ENCODE measurements at places on chromosomes 5 and 9.
A peak's percentile ranks its signal among the peaks of the same experiment; 100 is the strongest.

- DNase-seq = no peak
Observed at GRCh38 chr5:138974227-138975063, 99.3 kb upstream of the LRRTM2 start.

GRCh38 chr5:122605236-122605635 lies 169.6 kb upstream of the SNX2 start:
- DNase-seq = no peak

- DNase-seq = peak; percentile 88
Observed at GRCh38 chr5:141560725-141561483, 57.9 kb downstream of the DIAPH1 start.

DNA sequence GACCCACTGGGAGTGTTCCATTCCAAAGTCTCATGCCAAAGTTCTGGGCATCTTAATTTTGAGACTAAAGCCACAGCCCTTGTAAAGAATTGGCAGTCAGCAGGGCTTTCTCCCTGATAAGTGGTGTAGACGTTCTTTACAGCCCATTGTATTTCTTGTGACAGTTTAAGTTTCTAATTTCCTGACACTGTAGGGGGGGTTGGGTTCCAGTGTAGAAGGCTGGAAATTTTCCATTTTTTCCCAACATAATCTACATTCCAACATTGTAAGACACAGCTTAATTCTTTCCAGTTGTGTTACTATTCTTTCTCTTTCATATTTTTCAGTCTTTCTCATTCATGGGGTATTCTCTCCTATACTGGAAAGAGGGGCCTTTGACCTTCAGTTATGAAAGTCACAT lies 121.1 kb downstream of the FBXL7 start:
- peak; percentile 53 for DNase-seq

DNA sequence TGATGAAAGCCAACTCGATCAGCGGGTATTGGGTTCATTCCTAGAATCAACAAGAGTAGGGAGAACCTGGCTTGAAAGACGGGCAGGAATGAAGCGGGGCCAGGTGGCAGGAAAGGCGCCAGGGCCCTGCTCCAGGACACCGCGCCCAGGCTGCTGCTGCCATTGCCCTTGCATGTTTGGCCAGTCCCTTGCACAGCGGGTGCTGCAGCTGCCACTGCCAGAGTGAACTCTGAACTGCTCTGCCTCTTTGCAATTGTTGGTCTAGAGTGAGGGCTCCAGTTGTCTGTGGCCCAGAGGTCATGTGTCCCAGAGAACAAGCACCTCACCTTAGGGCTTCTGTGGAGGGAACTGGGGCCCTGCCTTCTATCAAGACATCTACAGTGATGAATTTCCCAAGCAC lies 24.0 kb upstream of the CARTPT start:
- DNase-seq = no peak

GRCh38 chr5:175921061-175921730 lies 46.9 kb downstream of the THOC3 start:
- DNase-seq = no peak

DNA sequence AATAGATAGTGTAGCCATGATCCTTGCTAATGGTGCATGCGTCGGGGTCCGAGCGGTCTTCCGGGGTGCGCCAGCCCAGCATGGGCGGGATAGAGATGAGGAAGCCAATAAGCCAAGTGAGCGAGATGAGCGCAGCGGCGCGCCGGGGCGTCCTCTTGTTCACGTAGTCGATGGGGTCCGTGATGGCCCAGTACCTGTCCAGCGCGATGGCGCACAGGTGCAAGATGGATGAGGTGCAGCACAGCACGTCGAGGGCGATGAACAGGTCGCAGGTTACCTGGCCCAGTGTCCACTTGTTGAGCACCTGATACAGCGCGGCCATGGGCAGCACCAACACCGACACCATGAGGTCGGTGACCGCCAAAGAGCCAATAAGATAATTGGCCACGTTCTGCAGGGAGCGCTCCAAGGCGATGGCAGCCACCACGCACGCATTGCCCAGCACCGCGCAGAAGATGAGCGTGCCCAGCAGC lies 1.1 kb downstream of the HTR1A start:
- DNase-seq = no peak

DNA sequence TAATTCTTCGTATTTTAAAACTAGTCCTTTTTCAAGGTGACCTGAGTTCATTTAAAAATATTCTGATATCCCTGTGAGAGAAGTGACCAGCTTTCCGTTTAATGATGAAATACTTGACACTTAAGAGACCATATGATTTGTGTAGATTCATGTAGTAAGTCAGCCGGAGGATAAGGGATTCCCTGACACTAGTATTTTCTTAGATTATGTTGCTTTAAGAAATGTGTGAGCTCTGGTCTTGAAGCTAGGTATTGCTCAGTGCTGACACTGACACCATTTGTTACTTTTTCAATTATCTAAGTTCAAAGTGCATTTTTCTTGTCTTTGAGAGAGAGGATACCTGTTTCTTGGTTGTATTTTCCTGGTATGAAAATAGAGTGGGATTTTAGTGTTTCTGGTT lies 4.2 kb downstream of the NIPBL start:
- DNase-seq = no peak

DNA sequence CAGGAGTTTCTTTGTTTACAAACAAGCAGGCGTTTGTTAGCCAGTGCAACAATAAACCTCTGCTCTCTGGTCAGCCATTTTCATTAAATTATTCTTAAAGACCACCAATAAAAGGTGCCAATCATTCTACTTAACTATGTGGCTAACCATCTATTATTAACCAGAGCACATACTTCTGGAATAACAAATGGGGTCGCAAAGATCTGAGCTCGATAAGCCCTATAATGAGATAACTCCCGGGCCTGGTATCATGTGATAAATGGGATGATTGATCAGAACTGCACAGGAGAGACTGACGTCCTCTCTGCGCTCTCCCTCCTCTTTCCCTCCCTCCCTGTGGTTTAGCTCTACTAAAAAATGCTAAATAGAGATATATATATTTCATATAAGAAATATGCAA lies 488.2 kb downstream of the NTRK2 start:
- no peak for DNase-seq

- no peak for DNase-seq
Observed at GRCh38 chr5:105168806-105169205, 1606.2 kb upstream of the NUDT12 start.

DNA sequence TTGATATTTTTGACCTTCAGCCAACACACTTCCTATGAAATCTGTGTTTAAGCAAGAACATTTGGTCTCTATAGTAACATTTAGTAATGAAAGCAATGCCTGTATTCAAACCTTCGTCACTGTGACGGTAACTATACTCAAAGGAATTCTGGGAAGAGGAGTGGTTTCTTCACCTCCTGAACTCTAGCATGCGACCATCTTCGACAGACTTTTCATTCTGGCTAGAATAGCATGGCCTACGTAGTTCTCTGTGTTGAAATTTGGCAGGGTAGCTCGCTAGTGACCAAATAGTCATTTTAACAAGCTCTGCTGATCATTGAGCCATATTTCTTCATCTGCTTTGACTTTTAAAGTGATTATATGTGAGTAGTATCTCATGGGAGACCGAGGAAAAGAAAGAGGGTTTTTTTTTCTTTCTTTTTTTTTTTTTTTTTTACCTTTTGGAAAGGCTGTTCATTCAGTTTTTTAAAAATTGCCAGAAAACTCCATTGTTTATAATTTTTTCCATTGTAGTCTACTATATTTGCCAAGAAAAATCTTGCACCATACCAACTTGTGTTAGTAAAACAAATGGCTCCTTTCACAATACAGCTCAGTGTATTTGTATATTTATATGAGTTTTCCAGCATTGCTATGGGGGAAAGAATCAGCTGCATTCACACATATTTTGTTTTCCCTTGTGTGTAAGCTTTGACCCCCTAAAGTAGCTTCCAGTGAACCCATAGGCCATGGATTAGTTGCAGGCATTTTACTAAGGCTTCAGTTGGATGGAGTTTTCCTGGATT lies 166.8 kb downstream of the NNT start:
- peak; percentile 35 for DNase-seq

- DNase-seq = peak; percentile 6
Observed at GRCh38 chr5:126544087-126544740, 50.8 kb downstream of the ALDH7A1 start.

DNA sequence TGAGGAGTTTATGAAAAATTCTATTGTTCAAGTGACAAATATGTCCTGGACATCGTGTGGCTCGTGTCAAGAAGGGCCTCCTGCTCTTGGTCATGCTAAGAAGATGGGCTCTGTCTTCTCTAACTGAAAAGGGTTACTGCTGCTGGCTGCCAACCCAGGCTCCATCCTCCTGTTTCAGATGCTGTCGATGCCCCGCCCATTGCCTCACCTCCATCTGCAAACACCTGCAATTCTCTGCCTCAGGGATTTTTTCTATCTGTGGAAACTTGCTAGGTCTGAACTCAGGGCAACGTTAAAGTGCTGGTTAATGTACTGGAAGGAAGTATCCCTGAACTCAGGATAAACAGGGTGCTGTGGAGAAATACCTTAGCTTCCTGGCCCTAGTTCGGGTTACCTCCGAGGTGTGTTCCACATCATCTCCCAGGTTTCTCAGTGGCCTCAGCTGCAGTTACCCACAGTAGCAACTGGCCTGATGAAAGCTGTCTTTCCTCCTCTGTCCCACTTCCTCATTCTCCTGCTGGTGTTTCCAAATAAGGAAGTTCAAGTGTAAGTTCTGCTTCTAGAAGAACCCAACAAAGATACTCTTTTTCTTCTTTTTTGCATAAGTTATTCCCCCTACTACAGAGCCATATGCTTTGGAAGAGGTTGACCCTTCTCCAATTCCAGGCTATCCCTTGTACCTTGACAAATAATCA lies 151.7 kb upstream of the SMIM23 start:
- no peak for DNase-seq

GRCh38 chr5:124760608-124761007 lies 14.2 kb upstream of the ZNF608 start:
- no peak for DNase-seq

DNA sequence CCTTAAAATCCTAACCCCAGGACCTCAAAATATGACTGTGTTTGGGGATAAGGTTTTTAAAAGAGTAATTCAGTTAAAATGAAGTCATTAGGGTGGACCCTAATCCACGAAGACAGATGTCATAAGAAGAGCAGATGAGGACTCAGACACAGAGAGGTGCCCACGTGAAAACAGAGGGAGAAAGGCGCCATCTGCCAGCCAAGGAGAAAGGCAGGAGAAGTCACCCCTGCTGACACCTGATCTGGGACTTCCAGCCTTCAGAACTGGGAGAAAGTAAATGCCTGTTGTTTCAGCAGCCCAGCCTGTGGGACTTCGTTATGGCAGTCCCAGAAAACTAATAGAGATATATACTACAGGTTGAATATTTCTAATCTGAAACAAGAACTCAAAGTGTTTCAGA lies 67.4 kb downstream of the ROR2 start:
- no peak for DNase-seq

DNA sequence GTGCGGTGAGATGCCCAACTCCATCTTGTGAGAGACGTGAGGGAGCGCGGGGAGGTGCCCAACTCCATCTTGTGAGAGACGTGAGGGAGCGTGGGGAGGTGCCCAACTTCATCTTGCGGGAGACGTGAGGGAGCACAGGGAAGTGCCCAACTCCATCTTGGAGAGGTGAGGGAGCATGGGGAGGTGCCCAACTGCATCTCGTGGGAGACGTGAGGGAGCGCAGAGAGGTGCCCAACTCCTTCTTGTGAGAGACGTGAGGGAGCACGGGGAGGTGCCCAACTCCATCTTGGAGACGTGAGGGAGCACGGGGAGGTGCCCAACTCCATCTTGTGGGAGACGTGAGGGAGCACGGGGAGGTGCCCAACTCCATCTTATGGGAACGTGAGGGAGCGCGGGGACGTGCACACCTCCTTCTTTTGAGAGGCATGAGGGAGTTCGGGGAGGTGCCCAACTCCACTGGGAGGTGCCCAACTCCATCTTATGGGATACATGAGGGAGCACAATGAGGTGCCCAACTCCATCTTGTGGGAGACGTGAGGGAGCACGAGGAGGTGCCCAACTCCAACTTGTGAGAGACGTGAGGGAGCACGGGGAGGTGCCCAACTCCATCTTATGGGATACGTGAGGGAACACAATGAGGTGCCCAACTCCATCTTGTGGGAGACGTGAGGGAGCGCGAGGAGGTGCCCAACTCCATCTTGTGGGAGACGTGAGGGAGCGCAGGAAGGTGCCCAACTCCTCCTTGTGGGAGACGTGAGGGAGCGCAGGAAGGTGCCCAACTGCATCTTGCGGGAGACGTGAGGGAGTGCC lies 235.4 kb downstream of the CACNA1B start:
- DNase-seq = no peak

GRCh38 chr9:96344458-96345180 lies 38.9 kb downstream of the SLC35D2 start:
- DNase-seq = peak; percentile 63

GRCh38 chr9:108543251-108543778 lies 312.5 kb downstream of the ACTL7B start:
- DNase-seq = peak; percentile 85
